ENCODE measurements at places on chromosomes 7 and 10.

DNA sequence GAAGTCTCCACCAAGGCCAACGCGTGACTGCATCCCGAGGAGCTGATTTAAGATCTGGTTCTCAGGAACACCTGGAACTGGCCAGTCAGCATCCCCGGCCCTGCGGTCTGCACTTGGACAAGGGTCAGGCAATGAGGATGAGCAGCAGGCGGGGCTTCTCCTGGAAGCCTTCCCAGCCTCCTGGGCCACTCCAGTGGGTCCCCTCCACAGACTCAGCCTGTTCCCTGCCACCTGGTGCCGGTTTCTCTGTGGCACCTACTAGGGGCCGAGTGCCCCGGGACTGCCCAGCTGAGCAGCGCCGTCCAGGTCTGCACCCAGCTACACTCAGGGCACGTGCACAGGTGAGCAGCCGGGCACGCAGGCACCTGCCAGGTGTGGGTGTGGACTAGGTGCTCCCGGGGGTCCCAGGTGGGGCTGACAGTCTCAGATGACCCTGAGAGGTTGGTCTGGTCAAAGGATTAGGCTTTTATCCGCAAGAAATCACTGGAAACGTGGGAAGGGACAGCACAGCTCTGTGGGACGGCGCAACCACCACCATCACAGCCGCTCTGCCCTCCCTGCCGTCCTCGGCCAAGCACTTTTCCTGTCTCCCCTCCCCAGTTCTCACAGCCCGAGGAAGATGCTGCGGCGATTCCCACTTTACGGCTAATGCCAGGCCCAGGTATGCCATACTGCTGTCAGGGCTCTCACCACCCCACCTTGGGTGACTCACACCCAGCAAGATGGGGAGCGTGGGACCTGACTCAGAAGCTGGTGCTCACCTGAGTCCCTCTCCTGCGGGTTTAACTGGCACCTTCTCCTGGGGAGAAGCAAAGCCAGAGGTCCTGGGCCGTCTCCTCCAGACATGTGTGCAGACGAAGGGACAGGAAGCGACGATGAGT lies 166.0 kb downstream of the RNF216 start:
- no peak for DNase-seq

GRCh38 chr10:44990965-44991364 lies 9.8 kb upstream of the ZNF22 start:
- no peak for DNase-seq

GRCh38 chr7:29340696-29341095 lies 146.1 kb downstream of the CHN2 start:
- no peak for DNase-seq

GRCh38 chr10:24306507-24306875 lies 97.6 kb downstream of the KIAA1217 start:
- DNase-seq, result no peak

DNA sequence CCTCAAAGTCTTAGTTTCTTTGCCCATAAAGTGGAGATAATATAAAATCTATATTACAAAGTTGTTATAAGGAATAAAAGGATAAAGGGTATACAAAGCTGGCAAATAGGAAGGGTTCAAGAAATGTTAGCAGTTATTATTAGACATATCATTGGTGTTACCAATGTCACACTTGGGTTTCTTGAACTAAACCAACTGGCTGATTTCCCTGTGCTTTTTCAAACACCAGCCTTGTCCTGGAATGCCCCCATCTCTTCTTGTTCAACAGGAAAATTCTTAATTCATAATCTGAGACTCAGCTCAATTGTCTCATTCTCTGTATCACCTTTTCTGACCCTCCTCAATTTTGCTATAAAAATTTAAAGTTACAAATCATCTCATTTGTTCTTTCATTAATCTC lies 143.7 kb upstream of the LRRTM3 start:
- no peak for DNase-seq

GRCh38 chr7:157584420-157584819 lies 247.6 kb downstream of the DNAJB6 start:
- no peak for DNase-seq

DNA sequence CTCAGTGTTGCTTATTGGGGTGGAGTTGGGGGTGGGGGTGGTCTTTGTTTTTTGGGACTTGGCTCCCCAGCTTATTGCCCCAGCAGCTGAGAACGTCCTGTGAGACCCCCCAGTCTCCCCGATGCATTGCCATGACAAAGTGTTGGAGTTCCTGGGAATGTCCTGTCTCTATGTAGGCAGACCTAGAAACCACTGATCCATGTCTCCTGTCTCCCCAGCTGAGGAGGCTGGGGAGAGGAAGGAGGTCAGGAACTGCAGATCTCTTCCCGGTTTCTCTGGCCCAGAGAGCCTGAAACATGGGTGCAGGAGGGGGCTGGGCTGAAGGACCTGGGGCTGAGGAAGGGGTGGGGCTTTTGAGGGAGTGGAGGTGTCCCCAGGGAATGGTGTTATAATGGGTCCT lies 80.2 kb upstream of the GTF2IRD1 start:
- DNase-seq, result no peak

DNA sequence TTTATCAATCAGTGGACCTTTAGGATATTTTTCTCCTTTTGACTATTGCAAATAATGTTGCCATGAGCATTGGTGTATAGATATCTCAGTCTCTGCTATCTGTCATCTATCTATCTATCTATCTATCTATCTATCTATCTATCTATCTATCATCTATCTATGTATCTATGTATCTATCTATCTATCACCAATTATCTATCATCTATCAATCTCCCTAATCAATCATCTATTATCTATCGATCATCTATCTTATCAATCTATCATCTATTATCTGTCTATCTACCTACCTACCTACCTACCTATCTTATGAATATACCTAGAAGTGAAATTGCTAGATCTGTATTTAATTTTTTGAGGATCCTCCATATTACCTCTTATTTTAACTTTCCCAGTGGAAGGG lies 69.6 kb downstream of the EMX2 start:
- no peak for DNase-seq

DNA sequence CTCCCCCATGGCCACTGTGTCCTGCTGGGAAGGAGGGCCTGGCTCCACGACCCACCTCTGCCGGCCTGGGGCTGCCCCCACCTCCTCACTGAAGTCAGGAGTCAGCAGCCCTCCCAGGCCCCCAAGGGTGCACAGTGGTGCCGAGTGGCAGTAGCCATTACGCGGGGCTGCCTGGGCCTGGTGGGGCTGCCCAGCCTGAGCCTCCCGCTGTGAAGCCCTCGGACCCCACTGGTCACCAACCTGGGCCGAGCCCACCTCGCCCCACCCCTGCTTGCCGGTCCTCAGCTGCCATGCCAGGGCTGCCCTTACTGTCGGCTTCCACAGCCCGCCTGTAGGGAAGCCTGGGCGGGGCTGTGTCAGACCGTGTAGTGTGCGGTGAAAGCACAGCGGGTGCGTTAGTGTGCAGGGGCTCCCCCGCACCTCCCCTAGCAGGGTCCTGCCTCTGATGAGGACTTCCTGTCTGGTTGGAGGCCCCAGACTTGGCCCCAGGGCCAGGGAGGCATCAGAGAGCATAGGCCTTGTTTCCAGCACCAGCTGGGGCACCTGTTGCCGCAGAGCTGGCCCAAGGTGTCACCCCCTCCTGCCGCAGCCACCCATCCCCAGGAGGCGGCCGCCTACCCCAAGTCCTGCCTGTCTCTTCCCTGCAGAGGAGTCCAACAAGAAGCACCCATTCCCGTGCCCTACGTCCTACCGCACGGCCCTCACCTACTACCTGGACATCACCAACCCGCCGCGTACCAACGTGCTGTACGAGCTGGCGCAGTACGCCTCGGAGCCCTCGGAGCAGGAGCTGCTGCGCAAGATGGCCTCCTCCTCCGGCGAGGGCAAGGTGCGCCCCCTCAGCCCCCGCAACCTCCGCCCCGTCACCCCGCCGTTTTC lies 10.0 kb downstream of the TMEM120A start:
- DNase-seq, result no peak

GRCh38 chr7:5574770-5575269 lies 151.2 kb upstream of the TNRC18 start:
- DNase-seq, result no peak

GRCh38 chr10:76560338-76560737 lies 1077.3 kb downstream of the KCNMA1 start:
- DNase-seq, result no peak

DNA sequence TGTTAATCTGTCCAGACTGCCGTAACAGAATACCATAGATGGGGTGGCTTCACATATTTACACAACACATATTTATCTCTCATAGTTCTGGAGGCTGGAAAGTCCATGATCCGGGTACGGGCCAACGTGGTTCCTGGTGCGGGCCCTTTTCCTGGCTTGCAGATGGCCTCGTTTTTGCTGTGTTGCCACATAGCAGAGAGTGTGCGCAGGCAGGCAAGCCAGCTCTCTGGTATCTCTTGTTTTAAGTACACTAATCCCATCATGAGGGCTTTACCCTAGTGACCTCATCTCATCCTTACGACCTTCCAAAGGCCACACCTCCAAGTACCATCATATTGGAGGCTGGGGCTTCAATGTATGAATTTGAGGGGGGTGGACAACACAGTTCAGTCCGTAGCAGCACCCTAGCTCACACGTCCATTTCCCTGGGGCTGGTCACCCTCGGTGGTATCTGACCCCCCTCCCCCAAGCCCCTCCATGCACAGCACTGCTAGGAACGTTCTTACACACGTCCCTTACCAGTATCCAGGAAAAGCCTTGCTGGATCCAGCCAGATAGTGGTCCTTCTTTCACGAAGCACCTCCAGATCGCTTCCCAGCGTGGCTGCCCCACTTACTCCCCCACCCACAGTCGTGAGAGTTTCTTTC lies 21.5 kb downstream of the CUX1 start:
- no peak for DNase-seq

- no peak for DNase-seq
These were observed 200.1 kb downstream of the PTPRN2 start for GRCh38 chr7:158387546-158387891.

DNA sequence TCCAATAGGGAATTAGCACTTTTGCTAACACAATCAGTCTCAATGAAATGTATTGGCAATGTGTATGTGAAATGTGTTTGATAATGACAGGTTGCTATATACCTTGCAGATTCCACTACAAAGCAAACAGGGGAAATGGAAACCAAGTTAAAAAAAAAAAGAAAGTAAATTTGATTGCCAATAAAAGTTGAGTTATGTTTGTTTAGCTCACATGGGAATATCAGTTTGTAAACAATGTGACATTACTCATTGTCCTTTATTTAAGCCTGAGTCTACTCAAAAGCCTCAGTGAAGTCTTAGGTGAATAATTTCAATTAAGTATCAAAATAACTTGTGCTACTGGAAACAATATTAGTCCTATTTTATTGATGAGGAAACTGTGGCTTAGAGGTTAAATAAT lies 285.2 kb downstream of the CACNA2D1 start:
- DNase-seq, result no peak

GRCh38 chr10:44235363-44235762 lies 149.5 kb downstream of the CXCL12 start:
- no peak for DNase-seq

- DNase-seq, result no peak
These were observed 113.2 kb upstream of the ANKRD1 start for GRCh38 chr10:91034042-91034441.

- DNase-seq, result no peak
These were observed 6.9 kb upstream of the VGF start for GRCh38 chr7:101172005-101172853.

- DNase-seq, result no peak
These were observed 30.0 kb upstream of the SAMD9L start for GRCh38 chr7:93178213-93178612.

DNA sequence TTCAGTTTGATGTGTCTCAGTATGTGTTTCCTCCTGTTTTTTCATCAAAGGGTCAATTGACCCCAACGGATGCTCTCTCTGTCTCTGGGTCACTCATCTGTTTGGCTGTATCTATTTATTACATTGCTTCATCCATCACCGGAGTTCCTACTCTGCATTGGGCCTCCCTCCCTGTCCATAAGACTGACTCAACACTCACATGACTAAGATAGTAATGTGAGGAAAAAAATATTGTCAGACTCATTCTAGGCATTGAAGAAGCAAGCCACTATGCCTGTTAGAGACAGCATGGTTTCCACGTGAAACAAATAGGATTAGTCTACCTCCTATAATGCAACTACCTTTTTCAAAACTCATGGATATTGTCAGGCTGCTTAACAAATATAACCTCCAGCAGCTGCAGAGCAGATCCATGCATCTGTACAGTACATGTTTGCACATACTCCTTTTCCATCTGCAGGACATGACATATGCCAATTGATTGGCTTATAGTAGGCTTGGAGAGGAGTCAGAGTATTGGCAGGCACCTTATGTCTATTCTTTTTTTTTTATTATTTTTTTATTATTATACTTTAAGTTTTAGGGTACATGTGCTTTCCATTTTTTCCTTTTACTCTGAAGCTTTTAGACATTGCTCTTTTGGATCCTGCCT lies 275.2 kb downstream of the LRRTM3 start:
- no peak for DNase-seq
